ENCODE measurements at places on chromosomes 3 and 15.

GRCh38 chr3:10683106-10683505 lies 132.9 kb upstream of the SLC6A11 start:
- no peak for DNase-seq

- DNase-seq: no peak
Observed at GRCh38 chr3:110806924-110807323, 264.7 kb upstream of the NECTIN3 start.

DNA sequence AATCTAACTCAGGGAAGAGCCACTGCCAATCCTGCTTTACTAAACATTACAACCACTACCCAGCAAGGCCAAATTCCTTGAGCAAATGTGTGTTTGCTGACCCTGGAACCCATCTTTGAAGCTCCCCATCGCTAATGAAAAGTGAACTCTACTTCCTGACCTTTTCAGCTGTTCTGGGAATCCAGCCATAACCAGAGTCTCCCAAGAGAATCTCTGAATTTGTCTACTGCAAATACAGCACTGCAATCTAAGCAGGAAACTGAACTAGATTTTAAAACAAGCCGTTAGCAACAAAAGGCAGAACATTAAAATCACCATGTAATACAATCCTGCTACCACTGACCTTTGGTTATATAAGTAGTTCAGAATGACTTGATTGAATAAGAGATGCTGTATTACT lies 309.2 kb downstream of the MAGI1 start:
- no peak for DNase-seq

DNA sequence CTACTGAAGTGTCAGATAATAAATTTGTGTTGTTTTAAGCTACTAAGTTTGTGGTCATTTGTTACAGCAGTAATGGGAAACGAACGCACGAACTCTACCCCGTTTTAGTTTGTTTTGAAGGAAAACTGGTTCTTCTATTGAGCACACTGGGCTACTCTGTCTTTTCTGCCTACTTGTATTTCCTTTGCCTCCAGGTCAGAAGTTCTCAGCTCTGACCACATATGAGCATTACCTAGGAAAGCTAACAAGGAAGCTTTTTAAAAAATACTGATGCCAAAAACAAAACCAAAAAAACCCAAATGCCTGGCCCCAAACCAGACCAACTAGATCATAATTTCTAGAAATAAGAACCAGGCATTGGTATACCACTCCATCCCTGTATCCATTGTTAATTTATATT lies 156.6 kb upstream of the TNIK start:
- DNase-seq: no peak

DNA sequence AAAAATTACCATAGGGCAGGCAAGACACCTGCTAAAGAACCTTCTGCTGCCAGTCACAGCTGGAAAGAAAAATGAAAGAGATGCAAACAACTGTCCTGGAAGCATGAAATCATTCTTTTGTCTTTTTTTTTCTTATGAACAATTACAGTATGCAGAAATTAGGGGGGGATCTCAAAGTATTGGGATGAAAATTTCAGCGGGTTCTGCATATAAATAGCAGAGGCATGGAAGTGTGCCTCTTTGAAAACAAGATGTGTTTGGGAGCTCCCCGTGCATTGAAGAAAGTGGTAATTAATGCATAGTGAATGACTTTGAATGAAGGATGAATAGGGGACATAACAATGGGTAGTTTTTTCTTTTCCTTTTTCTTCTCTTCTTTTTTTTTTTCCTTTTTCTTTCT lies 431.2 kb downstream of the SOX2 start:
- DNase-seq: no peak

GRCh38 chr3:101529816-101530685 lies 17.0 kb upstream of the SENP7 start:
- DNase-seq: no peak

GRCh38 chr3:139269984-139270383 lies 73.8 kb upstream of the MRPS22 start:
- no peak for DNase-seq

GRCh38 chr3:125431912-125432790 lies 57.0 kb upstream of the ZNF148 start:
- no peak for DNase-seq

DNA sequence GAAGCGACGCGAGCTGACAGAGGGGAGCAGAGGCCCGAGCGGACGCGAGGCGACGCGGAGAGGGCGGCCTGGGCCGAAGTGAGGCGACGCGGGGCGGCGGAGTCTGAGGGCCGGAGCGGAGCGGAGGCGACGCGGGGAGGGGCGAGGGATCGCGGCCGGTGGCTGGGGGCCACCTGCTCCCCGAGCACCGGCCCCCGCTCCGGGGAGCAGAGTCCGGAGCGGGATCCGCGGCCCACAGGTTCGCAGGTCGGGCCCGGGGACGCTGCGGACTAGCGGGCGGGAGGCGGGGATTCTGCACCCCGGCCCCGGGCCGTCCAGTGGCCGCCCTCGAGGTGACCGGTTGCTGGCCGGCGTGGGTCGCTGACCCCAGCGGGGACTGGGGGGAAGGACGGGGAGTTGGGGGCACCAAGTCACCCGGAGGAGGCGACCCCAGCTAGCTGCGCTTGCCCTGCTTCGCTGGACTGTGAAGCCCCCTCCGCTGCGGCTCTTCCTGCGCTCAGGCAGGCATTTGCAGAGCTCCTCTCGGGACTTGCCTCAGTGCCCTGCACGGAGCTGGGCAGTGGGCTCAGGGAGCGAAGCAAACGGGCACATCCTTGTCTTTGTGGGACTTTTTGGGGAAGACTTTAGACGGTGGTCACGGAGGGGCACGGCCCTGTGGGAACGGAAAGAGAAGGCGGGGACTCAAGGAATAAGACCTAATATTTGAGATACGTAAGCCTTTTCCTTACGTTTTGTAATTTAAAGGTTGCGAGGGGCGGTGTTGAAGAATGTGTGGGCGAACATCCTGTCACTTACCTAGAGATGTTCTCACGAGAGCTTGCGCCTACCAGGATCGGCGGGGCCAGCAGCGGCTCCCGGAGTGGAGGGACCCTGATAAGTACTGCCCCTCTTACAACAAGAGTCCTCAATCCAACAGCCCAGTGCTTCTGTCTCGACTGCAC lies 566 bp downstream of the HMCES start:
- no peak for DNase-seq

- DNase-seq: no peak
Observed at GRCh38 chr3:73773233-73773632, 148.5 kb upstream of the PDZRN3 start.

GRCh38 chr3:20482350-20482749 lies 296.3 kb upstream of the SGO1 start:
- DNase-seq: no peak

Measured in SIG-M5 (cell line).